ENCODE measurements at places on chromosomes 5 and 9.

- DNase-seq = peak; percentile 29
Observed at GRCh38 chr5:149902177-149902576, 42.4 kb downstream of the PDE6A start.

DNA sequence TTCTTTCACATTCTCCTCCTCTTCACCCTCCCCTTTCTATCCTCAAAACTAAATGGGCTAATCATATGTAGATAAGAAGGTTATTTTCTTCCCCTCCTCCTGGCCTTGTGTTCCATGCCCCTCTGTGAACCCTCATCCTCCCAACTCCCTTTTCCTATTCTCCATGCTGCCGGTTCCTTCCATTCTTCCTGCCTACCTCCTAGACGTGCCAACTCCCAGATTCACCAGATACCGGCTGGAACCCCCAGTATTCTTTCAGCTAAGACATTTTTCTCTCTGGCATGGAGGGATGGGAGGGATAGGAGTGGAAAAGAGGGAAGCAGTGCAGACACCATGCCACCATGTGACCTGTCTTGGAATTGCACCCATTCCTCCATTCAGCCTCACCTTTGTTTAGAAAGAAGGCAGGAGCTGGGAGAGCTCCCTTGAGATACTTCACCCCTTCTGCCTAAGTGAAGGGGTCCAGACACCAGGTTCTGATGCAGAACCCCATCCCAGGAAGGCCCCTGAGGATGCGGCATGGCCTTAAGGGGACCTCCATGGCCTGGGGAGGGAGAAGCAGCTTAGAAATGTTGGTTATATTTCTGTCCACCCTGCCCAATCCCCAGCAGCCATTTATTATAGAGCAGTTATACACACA, 4.8 kb downstream of the DNAJB5 start:
- DNase-seq = peak; percentile 73

DNA sequence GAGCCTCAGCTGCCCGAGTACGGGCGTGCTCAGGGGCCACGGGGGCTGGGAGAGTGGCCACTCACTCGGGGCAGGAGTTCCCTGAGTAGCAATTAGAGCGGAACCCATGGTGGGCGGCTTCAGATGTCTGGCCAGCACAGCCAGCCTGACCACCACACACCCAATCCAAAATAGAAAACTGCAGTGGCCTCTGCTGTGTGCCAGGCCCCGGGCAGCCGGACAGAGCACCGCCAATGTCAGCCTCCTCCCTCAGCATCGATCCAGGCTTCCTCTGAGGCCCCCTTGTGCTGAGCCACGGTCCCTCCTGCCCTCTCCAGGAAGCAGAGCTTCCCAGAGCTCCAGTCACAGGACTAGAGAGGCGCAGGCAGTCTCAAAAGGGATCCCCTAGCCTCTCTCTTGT, 2.7 kb downstream of the ADAMTS2 start:
- no peak for DNase-seq

DNA sequence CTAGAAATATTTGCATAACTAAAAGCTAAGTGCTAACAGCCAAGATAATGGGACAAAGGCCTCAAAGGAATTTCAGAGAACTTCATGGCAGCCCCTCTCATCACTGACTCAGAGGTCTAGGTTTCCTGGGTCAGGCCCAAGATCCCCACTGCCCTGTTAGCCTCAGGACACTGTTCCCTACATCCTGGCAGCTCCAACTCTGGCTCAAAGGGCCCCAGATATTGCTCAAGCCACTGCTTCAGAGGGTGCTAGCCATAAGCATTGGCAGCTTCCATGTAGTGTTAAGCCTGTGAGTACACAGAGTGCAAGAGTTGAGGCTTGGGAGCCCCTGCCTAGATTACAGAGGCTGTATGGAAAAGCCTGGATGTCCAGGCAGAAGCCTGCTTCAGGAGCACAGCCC, 998.1 kb downstream of the TLE1 start:
- no peak for DNase-seq

GRCh38 chr5:40781843-40782409, 16.2 kb downstream of the PRKAA1 start:
- no peak for DNase-seq

DNA sequence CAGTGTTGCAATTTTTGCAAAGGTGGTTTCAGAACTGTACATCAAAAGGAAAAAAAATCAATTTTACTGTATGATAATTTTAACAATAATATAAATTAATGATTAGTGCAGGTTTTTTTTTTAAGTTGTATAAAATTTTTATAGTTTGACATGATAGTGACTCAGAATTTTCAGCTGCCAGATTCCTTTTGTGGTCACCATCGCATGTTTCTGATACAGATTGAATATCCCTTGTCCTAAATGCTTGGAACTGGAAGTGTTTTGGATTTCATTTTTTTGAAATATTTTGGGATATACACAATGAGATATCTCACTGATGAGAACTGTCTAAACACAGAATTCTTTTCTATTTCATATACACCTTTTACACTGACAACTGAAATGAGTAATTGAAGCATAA, 361.3 kb downstream of the RAB3C start:
- DNase-seq = no peak

DNA sequence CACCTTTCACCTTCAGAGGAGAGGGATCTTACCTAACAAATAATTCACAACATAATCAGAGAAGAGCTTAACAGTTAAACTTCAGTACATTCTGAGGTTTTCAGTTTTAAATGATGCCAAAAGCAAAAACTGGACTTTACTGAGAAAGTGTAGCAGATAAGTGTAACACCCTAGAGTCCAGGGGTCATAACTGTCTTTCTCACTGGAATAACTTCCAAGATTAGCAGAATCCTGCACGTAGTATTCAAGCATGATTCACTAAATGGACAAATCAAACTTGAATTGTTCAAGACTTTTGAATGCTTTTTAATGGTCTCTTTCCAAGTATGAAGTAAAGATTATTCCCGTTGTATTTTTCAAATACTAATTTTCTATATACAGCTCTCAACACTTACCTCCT, 180.1 kb upstream of the NREP start:
- no peak for DNase-seq

GRCh38 chr9:36039696-36040095, 3.0 kb downstream of the RECK start:
- DNase-seq = no peak

- DNase-seq = no peak
Observed at GRCh38 chr9:75878488-75878860, 12.0 kb upstream of the PCSK5 start.

- no peak for DNase-seq
Observed at GRCh38 chr5:114726131-114726530, 364.3 kb downstream of the KCNN2 start.

- no peak for DNase-seq
Observed at GRCh38 chr5:25516141-25516540, 871.4 kb upstream of the CDH10 start.

- no peak for DNase-seq
Observed at GRCh38 chr9:72979405-72980100, 26.7 kb upstream of the ALDH1A1 start.

DNA sequence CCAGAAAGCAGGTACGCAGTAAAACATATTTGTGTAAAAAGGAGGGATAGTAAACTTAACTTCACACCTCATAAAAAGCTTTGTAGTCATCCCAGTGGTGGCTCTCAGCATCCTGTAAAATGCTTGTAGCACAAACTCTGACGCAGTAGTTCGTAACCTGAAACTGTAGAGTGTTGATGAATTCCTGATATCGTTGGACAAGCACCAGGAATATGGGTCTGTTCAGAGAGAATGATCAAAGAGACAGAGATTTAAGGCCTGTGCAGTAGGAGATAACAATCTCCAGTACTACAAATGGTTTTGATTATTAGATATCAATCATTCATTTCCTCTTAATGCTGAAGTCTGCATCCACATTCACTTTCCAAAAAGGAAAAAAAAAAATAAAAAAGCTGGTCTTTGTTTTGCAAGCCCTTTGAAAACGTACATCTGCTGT, 148.5 kb downstream of the KIAA0825 start:
- no peak for DNase-seq

DNA sequence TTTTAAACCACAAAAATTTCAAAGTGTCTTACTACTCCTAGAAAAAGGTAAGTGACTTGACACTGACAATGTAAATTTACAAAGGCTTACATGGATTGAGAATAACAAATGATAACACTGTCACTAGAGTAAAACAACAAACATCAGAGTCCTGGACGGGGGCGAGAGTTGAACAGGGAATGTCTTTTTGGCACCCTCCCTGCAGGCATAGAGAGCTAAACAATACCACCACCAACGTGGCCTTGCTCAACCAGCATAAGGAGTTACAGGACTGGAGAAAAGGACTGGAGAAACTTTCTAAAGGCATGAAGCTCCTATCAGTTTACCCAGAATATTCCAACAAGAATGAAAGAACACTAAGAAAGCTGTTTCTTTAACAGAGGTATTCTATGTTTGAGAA, 55.3 kb downstream of the PTBP3 start:
- DNase-seq = no peak

DNA sequence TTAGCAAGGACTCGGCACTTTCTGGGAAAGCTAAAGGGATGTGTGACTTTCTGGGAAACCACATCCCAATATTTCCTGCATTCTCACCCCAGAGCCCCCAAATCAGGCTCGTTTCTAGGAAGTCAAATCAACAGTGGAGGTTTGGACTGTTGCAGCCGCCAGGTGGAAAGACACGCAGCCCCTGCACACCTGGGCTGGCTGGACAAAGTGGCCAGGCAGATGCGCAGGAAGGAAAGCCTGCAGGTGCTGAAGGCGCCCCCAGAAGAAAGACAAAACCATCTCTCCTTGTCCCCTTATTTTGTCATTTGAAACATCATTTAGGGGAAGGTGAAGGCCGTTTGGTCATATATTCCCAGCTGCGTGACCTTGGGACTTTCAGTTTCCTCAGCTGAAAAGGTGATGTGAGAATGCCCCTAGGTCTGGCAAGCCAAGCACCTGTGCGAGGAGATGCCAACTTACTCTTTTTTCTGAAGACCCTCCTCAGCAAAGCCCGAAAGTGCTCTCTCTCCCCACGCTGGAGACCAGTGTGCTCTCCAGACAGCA, 97.9 kb upstream of the CPEB4 start:
- no peak for DNase-seq

DNA sequence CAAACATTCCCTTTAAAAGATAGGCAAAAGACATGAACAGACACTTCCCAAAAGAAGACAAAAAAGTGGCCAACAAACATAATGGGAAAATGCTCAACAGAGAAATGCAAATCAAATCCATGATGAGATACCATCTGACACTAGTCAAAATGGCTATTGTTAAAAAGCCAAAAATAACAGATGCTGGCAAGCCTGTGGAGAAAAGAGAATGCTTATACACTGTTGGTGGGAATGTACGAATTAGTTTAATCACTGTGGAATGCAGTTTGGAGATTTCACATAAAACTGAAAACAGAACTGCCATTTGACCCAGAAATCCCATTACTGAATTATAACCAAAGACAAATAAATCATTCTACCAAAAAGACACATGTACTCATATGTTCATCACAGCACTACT, 58.3 kb upstream of the WDR41 start:
- DNase-seq = no peak

- DNase-seq = no peak
Observed at GRCh38 chr5:138955013-138955660, 80.0 kb upstream of the LRRTM2 start.

GRCh38 chr9:36603006-36603405, 30.3 kb downstream of the MELK start:
- DNase-seq = no peak

DNA sequence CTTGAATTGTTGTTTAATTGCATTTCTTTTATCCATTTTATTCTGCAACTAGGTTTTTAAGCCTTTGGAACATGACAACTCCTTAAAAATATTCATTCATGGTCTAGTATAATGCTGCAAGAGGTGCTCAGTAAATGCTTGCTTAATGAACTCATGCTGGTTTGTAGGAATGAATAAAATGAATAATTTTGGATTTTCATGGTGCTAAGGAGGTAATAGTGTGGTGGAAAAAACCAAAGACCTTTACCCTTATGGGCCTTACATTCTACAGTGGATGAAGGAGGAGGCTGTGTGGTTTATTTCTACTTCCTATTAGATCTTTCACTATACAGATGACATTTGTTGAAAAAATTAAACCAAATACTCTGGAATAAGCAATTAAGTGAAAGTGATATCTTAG, 43.4 kb downstream of the LRRTM2 start:
- no peak for DNase-seq

GRCh38 chr9:93634311-93635185, 58.2 kb downstream of the PHF2 start:
- no peak for DNase-seq

DNA sequence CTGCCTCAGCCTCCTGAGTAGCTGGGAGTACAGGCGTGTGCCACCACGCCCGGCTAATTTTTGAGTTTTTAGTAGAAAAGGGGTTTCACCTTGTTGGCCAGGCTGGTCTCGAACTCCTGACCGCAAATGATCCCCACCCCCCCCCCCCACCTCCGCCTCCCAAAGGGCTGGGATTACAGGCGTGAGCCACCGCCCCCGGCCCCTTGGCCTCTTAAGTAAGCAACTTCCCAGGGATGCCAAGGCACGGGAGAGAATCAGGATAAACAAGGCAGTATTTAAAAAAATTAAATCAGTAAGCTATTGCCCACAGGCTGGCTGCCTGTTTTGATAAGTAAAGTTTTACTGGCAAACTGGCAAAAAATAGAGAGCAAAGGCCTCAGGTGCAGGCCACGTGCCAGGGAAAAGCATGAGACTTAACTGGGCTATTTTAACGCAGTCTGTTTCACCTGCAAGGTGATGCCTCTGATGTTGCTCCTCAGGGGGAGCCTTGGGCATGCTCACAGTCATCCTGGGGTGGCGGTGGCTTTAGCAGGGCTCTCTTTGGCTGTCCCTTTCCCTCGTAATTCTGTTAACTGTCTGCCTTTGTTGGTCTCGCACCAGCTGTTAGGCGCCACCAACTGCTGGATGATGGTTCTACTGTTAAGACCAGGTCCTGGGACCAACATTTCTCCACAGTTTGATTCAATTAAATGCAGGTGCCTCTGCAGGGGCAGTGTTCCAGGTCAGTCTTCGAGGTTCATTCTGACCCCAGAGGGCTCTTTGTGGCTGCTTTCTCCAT, 19.4 kb upstream of the RNF130 start:
- DNase-seq = peak; percentile 59

GRCh38 chr9:96130970-96131369, 171.0 kb downstream of the HSD17B3 start:
- no peak for DNase-seq

- no peak for DNase-seq
Observed at GRCh38 chr9:106889061-106889590, 26.2 kb downstream of the ZNF462 start.

GRCh38 chr9:129776938-129777768, 24.3 kb upstream of the PTGES start:
- DNase-seq = no peak

- DNase-seq = no peak
Observed at GRCh38 chr5:143644727-143645126, 167.2 kb upstream of the HMHB1 start.

DNA sequence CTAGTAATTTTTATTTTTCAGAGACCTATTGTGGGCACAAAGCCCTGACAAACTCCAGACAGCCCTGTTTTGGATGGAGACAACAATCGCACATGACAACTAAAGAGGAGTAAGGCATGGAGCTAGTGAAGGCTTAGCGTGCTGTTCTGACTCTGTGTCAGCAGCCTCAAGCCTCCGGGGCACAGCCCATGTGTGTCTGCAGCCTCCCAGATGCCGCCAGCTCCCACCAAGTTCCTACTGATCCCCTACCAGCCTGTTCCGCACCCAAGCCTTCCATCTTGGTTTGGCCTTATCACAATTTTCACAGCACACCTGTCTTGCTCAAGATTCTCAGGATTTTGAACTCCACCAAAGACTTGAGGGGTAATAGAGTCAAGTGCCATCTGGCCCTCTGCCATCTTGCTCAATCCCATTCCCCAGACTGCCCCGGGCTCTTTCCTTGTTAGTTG, 70.3 kb upstream of the SH3PXD2B start:
- DNase-seq = no peak

GRCh38 chr9:73023025-73023541, 70.2 kb upstream of the ALDH1A1 start:
- peak; percentile 10 for DNase-seq

Measured in HuH-7 (cell line).